ENCODE measurements at places on chromosomes 5 and 9.

DNA sequence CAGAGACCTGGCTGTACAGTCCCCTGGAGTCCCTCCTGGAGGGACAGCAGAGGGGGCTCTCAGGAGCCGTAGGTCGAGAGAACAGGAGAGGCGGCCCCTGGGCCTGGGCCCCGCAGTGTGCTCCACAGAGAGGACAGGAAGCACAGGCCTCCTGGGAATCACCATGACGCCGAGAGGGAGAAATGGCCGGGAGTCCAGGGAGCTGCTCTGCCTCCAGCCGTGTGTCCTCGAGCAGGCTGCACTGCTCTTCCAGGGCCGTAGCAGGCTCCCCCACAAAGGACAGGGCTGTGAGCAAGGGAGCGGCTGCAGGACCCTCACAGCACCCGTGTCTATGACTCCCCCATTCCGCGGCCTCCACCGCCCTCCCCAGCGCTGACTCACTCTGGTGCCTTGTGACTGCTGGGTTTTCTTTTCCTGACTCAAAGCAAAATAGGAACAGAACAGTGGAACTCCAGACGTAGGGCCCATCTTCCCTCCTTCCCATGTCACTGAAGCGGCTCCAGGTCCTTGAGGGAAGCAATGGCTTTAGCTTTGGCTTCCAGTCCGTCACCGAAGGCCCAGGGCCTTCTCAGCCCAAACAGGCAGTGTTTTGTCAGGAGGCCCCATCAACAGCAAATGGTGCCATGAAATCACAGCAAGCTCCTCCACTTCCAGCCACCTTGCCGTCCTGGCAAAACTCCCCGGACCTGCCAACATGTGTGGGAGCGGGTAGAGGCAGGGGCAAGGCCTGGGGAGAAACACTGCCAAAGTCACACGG is 114.2 kb downstream of the LHFPL2 start:
- no peak for DNase-seq

DNA sequence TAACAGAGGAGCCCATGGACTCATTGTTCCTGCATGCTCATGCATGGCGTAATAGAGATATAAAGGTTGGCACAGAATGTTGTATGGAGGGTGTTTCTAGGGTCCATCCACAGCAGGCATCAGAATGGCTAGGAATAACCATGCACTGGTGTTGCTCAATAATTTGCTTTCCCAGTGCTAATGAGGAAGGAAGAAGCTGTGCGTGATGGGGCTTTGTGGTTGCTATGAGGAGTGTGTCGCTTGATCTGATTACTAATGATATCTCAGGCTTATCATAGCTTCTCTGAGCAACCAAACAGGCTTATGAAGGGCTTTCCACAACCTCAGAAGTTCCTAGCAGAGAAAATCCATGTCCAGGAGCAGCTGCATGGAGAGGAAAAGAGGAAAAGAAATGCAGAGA is 151.3 kb upstream of the TRPC7 start:
- DNase-seq: no peak

GRCh38 chr5:153797484-153797883 is 241.2 kb downstream of the FAM114A2 start:
- no peak for DNase-seq

DNA sequence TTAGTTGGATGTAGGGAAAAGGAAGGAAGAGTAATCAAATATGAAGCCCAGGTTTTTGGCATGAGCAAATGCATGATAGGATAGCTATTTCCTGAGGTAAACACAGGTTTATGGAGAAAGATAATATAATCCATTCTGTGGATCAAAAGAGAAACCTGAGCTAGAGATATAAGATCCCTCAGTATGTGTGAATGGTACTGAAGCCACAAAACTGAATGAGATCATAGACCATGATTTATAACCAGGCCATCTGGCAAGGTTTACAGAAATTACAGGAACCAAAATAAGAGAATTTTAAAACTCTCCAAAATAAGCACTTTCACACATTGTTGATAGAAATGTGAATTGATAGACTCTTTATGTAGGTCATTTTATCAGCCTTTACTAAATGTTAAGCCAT is 28.7 kb upstream of the ECM2 start:
- DNase-seq: no peak

GRCh38 chr9:22175972-22176545 is 167.0 kb upstream of the CDKN2B start:
- no peak for DNase-seq

- no peak for DNase-seq
Observed at GRCh38 chr5:96333391-96333790, 99.7 kb downstream of the PCSK1 start.

- DNase-seq: no peak
Observed at GRCh38 chr9:89609426-89610006, 4.7 kb downstream of the GADD45G start.

- no peak for DNase-seq
Observed at GRCh38 chr5:160071516-160071915, 47.7 kb downstream of the PWWP2A start.

DNA sequence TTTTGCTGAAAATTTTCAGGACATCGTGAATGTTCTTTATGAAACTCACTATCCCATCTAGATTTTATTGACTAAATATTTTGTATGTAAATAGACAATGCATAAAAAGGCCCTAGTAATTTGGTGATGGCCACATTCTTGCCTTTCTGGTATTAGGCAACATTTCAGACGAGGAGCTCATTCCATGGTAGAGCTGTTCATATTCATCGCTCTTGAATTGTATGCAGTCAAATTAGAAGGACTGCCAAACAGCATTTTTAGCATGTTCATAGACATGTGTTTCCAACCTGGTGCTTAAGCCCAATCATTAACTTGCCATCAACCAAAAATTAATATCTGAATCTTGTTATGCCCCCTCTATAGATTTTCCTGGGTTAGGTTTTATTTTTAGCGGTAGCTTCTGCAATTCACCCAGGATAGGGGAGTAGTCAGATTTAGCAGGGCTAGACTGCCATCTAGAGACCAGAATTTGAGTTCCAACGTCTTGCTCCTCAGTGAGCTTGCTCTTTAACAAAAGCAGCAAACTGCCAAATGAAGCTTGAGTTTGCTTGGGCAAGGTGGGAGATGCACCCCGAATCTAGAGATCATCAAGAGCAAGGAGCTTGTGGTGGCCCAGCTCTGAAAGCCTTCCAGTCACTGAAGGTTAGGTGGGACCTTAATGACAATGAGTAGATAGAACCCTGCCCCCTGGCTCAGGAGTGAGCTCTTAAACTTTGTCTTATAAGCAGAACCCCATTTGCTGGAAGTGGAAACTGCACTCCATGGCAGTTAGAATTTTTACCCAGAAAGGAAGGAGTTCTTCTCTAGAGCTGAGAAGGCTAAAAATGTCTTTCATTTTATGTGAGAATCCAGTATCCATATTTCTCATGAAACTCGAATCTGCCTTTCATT is 456.2 kb downstream of the RASEF start:
- DNase-seq: peak; percentile 68

DNA sequence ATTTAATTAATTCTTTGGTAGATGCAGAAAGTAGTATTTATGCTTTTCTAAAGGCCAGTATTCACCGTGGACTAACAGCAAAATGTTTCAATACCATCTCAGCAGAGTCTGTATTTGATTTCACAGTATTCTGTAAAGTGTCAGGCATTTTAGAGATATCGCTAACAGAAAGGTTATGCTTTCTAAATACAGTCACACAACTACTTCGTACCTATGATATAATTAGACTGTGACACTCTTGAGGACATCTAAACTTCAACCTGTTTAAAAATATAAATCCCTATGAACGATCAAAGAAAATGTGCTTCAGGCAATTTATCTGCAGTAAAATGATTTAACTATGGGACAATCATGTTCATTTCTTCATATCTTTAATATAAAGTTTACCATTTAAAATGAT is 41.7 kb upstream of the JAK2 start:
- DNase-seq: no peak

GRCh38 chr5:147483961-147484707 is 25.7 kb downstream of the DPYSL3 start:
- no peak for DNase-seq
